Colonic mucosa (tissue), 4 donors: ENCODE measurements at places on chromosomes 12 and 14. TPM values are rescaled to one million over a fixed set of nuclear protein-coding genes. Genes with fewer than 3 reads are reported as not detected.

Gene KRT73
- total RNA-seq = not detected

- DNase-seq = peak; percentile 74
Observed at GRCh38 chr12:55742719-55743405, at the start of gene GDF11. Gene GDF11 (plus strand): TSS chr12:55743122. CDS start chr12:55743317, 195 bp downstream.

- no peak for DNase-seq
Observed at GRCh38 chr12:3246253-3246652, 169.1 kb downstream of the TSPAN9 start.

DNA sequence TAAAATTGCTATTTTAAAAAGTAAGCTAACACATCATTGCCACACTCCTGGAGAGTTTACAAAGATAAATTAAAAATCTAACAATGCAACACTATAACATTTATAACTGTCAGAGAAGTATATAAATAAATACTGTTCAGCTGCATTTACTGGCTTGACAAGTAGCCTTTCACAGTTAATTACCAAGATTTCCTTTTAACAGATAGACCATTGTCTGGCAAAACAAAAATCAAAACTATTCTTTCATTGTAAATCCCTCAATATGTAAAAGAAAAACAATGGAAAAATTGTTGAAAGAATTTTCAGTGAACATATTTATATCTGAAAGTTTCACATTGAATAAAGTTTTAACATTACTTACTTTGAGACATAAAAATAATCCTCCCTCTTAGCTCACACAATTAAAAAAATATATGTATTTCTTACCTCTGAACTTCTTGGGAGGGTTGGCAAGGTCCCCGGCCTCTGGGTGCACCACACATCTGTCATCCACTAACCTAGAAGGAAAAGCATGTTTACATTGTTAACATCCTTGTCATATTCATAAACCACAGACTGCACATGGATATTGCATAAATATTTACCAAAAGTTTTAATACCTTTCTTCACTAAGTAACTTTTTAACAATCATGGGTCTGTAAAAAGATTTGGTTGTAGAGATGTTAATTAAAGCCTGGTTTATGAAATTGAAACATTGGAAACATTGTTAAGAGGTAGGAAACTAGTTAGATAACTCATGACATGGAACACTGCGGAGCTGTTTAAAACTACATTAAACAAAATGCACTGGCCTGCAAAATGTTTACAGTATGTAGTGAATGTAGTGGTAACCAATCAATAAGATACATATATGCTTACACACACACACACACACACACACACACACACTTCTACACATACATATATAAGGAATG, 43.0 kb downstream of the ITPR2 start:
- DNase-seq = peak; percentile 40

Gene TAS2R13
- 0.91 TPM for total RNA-seq

Gene NOVA1
- 3.7 TPM for total RNA-seq

DNA sequence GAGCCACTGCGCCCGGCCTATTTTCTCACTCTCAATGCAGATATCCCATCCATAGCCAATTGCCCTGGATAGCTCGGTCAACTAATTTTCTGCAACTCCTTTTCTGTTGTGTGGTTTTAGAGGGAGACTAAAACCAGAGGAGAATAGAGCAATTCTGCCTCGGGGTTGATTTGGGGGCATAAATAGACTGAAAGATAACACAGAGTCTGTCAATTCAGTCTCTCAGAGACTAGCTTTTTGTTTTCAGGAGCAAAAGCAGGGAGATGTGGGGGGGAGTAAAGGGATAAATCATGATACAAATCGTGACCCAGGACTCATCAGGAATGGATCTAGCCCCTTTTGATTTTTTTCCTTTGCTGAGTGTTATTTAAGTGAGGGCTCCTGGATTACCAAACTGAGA, 6.5 kb downstream of the COPZ1 start:
- DNase-seq = no peak

Gene MYO1A
- total RNA-seq = 273 TPM

GRCh38 chr14:65057695-65058094, 44.6 kb downstream of the MAX start:
- DNase-seq = no peak

GRCh38 chr14:78448164-78449094, 278.3 kb downstream of the NRXN3 start:
- DNase-seq = peak; percentile 57

DNA sequence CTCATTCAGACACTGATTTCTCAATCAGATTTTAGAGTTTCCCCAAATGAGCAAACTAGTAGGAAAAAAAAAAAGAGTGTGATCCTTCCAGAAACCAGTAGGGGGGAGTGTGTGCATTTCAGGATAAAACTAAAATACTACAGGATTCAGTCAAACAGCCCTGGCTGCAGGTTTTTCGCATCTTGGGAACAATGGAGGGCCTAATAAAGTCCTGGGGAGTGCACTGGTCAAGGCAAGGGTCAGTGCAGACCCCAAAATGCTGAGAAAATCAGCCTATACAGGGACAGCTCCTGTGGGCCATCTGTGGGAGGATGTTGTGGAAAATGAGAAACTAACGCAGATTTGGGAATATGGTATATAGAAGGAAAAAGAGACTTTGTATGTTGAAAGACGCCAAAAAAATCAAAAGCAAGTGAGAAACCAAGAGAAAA, 22.2 kb upstream of the ABCD4 start:
- DNase-seq = no peak

Gene GPR135
- total RNA-seq = 0.61 TPM

- no peak for DNase-seq
Observed at GRCh38 chr12:1702713-1703112, 11.8 kb downstream of the ADIPOR2 start.

Gene CLEC4C
- total RNA-seq = not detected
